ENCODE measurements at places on chromosomes 7 and 10.
A peak's percentile ranks its signal among the peaks of the same experiment; 100 is the strongest.

DNA sequence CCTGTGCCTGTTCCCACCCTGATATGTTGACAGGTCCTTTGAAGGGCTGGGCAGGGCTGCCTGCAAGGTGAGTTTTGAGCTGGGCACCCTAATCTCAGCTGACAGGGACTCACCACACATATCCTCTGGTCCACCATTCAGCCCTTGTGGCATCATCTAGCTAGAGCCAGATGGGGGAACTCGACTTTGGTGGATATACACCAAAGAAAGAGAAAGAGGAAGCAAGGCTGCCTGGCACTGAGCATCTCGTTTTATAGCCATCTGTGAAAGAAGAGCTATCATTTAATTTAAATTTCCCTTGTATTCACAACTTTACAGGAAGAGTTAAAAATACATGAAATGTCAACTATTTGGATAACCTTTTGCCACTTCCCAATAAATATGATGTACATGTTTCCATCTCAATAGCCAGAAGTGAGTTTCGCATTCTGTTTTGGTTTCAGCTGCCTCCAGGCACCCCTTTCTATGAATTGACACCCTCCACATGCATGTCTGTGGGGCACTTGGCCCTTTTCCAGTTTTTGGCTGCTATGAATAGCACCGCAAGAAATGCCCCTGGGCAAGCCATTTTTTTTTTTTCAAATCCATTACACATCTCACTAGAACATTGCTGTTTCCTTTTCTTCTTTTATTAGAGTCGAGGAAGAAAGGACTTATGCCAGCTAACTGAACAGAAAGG lies 22.9 kb upstream of the GRB10 start:
- DNase-seq: no peak

- DNase-seq: no peak
These were observed 178.5 kb downstream of the MACC1 start for GRCh38 chr7:20038676-20039075.

DNA sequence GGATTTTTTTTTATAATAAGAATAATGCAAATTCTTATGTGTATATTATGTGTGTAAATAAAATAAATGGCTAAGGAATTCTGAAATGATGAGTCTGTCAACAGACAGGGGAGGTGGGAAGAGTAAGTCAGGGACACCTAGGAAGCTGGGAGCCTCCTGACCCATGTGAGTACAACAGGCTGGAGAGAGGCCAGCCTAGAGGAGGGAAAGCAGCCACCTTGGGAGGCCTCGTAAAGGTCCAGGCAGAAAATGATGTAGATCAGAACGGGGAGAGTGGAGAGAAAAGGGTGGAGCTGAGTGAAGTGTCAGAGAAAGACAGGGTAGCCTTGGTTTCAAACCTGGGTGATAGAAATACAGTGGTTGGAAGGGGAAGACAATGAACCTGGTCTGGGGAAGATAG lies 6.9 kb downstream of the NRAP start:
- DNase-seq: no peak

- no peak for DNase-seq
These were observed 38.1 kb downstream of the LRGUK start for GRCh38 chr7:134165252-134165651.

- no peak for DNase-seq
These were observed 18.0 kb upstream of the CFAP70 start for GRCh38 chr10:73376679-73377078.

DNA sequence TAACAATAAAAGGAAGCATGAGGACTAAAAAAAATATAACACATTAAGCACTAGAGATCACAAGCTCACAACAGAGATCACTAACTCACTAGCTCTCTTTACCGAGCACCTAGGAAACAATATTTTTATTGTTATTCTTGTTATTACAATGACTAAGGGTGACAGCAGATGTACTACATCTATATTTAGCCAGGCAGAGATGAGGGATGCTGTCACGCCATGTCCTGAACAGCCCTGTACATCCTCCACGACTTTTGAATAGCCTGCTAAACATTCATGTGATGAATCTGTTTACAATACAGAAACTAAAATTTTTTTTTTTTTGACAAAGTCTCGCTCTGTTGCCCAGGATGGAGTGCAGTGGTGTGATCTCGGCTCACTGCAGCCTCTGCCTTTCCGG lies 22.7 kb downstream of the FAM133B start:
- DNase-seq: no peak

DNA sequence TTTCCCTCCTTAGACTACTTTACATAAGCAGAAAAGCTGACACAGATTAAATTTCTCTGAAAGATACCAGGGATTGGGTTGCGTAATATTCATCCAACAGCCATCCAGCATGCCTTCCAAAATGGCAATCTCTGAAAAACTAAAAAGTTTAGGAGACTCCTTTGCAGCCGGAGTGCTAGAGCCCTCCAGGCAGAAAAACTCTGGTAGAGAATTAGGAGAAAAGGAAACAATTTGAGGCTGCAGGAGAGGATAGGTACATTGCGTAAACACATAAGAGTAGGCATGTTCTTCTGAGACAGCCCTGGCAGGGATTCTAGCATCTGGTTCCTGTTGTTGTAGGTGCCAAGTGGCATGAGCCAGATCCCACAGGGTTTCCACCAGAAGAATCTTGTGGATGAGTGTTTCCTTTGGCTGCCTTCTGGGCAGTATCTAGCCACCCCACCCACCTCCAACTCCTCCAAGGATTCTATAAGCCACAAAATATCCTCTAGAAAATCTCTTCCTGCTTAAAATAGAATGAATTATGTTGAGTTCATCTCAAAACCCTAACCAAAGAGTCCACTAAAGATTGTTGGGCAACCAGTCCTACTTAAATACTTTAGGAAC lies 402.4 kb downstream of the HGF start:
- no peak for DNase-seq

- no peak for DNase-seq
These were observed 13.3 kb downstream of the LAT2 start for GRCh38 chr7:74222851-74223710.

GRCh38 chr10:105473170-105473569 lies 832.1 kb downstream of the SORCS3 start:
- no peak for DNase-seq

- no peak for DNase-seq
These were observed 32.5 kb upstream of the ZNF32 start for GRCh38 chr10:43681220-43681619.

DNA sequence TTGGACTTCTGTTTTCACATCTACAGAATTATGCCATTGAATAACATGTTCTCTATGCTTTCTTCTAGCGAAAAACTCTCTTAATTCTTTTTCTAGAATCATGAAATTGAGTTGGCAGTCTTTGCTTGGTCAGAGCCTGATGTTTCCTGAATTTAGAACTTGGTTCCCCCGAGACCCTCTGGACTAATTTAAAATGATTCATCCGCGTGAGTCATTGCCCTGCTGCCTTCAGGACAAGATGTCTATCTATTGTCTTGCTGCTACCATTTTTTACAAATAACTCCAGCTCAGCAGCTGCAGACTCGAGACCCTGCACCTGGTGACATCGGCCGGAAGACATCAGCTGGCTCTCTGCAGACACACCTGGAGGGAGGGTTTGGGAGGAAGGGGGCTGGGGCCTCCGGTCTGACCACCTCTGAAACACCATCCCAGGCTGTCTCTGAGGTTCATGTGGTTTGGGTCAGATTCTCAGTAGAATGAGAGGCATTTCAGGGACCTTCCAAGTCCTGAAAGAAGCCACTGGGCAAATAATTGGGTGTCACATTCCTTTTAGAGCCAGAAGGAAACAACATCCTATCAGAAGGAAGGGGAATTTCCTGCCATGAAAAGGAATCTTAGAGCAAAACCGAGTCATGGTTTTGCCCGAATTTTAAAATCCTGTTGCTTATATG lies 20.9 kb upstream of the KLF6 start:
- peak; percentile 41 for DNase-seq

GRCh38 chr10:14403881-14404623 lies 73.3 kb upstream of the FRMD4A start:
- DNase-seq: no peak

GRCh38 chr7:70710651-70711050 lies 421.3 kb upstream of the GALNT17 start:
- DNase-seq: no peak

DNA sequence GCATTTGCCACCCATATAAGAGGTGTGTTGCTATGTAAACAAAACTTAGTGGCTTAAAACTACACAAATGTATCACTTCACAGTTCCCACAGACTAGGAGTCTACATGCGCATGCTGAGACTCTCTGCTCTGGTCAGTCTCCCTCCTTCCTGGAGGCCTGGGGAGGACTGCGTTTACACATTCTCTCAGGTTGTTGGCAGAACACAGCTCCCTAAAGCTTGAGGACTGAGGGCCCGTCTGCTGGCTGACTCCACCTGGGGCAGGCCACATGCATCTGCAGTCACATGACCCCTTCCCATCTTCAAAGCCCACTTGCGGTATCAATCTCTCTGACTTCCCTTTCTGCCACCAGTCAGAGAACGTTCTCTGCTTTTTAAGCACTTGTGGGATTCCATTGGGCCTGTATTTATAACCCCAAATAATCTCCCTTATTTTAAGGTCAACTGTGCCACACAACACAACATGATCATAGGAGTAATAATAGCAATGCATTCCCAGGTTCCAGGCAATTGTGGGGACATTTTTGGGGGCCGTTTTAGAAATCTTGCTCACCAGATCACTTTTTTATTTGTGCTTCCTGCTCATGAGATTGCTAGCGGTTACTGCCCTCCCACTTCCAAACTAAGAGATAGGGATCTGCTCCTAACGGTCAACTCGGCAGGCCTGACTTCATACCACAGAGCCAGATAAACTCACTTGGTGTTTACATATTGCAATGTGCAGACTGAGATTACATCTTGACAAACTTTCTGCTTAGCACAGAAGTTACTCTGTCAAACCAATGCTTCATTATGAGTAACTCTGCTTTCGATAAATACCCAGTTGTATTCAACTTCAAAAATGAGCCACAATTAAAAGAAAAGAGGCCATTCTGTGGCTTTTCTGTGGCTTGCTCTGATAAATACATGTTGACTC lies 96.3 kb downstream of the ALOX5 start:
- DNase-seq: peak; percentile 4

GRCh38 chr10:69362471-69362954 lies 54.2 kb downstream of the TACR2 start:
- no peak for DNase-seq

DNA sequence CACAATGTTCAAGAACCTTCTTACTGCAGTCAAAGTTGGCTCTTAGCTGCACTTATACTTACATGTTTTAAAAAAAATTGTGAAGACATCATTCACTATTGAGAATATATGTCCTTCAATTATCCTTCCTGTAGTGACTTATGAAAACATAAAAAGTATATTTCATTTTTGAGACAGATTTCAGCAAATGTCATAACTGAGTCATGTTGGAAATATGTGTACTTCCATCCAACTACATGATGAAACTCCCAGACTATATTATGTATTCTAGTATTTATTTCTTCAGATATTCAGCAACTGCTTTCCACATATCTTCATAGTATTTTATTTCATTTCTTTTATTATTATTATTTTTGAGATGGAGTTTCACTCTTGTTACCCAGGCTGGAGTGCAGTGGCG lies 160.2 kb downstream of the ARHGAP12 start:
- DNase-seq: no peak

- no peak for DNase-seq
These were observed 8.7 kb downstream of the SEMA3E start for GRCh38 chr7:83640240-83640639.

- DNase-seq: no peak
These were observed 83.0 kb upstream of the ADRB1 start for GRCh38 chr10:113960617-113961181.

GRCh38 chr10:101046332-101047238 lies 15.2 kb upstream of the KAZALD1 start:
- no peak for DNase-seq

GRCh38 chr7:516216-516605 lies 3.4 kb downstream of the PDGFA start:
- no peak for DNase-seq

DNA sequence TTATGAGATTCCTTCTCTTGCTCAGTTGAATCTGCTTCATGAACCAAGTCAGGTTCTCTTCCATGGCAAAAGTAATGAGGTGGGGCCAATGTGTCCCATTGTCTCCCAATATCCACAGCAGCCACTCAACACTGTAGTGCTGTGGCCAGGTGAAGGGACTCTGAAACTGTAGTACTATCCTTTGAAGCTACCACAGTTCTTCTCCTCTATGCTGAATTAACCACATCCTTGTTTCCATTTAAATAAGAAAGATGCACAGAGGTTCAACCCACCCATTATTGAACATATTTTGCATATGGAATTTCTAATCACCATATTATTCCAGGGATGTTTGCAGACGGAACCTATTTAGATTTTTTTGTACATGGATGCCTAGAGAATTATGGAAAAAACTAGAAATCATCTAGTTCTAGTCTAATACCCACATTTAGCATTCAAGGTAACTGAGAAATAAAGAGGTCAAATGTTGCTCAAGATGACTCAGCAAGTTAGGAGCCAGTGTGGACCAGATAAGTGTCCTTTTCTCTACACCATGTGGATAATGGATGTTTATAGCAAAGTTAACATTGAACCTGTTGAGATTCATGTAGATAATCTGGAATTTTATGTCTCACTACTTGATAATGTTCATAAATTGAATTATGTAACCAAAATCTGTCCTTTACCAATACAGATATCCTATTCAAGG lies 64.5 kb downstream of the LRRTM3 start:
- no peak for DNase-seq

DNA sequence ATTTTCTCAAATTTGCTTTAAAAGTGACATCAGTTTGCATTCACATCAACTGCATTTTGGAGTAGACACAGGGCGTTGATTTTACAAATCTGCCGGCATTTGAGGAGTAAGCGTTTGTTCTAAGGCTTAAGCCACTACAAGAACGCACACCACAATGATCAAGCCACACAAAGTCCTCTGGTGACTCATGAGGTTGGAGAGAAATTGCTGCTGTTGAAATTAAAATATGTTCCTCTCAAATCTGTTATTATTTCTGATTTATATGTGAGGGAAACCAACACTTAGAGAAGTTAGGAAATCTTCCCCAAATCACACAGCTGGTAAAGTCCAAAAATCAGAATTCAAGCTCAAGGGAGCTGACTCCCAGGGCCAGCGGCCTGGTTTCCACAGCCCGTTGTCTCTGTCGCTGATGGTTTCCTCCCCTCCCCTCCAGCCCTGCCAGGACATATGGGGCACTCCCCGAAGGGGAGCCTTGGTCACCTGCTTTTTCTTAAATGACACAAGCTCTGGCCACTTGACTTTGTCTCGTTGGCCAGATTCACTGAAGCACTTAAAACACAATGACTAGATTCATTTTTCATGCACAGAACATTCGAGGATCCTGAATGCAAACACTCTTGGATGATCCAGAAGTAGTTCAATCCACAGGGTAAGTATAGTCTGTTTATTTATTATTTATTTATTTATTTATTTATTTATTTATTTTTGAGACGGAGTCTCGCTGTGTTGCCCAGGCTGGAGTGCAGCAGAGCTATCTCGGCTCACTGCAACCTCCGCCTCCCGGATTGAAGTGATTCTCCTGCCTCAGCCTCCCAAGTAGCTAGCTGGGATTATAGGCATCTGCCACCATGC lies 29.2 kb upstream of the KLF6 start:
- no peak for DNase-seq

- DNase-seq: no peak
These were observed 8.7 kb upstream of the IL6 start for GRCh38 chr7:22718200-22718711.

- no peak for DNase-seq
These were observed 4.7 kb upstream of the ITPRIP start for GRCh38 chr10:104342941-104343411.
